ENCODE measurements at places on chromosomes 5 and 9.

DNA sequence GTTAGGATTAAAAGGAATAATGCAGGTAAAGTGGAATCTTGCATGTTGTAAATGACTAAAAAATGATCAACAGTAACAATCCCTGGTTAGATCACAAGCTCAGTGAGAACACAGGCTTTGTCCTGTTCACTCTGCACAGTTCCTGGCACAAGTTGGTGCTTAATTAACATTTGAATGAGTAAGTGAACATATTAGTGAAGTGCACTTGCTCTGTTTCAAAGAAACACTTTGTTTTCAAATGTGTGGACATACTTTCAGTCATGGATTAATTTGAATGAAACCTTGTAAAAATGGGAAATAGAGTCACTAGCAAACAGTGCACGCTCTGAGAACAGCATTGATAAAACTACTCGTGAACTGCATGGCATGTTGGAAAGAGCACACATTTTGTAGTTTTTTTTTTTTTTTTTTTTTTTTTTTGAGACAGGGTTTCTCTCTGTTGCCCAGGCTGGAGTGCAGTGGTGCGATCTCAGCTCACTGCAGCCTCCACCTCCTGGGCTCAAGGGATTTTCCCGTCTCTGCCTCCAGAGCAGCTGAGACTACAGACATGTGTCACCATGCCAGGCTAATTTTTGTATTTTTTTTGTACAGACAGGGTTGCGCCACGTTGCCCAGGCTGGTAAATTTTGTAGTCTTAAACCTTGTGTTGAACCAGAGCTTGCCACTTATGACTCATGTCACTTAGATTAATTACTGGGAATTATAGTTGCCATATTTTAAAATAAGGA is 159.9 kb downstream of the LURAP1L start:
- DNase-seq, result no peak

GRCh38 chr5:73437101-73437776 is 11.3 kb downstream of the FOXD1 start:
- no peak for DNase-seq

DNA sequence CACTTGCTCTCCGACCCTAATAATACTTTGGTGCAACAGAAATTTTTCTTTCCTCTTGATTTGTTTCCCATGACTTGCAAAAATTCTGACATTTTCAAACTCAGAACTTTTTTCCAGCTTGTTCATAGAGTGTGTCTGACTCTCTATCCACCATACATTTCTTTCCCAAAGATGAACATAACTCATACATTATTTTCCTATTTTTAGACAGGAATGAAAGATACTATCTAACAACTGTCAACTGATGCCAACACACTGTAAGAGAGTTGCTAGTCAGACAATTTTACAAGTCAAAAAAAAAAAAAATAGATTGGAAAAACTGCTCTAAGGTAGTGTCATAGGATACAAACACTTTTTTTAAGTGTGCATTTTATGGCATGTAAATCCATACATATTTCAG is 1001.0 kb upstream of the WWC1 start:
- DNase-seq, result no peak

DNA sequence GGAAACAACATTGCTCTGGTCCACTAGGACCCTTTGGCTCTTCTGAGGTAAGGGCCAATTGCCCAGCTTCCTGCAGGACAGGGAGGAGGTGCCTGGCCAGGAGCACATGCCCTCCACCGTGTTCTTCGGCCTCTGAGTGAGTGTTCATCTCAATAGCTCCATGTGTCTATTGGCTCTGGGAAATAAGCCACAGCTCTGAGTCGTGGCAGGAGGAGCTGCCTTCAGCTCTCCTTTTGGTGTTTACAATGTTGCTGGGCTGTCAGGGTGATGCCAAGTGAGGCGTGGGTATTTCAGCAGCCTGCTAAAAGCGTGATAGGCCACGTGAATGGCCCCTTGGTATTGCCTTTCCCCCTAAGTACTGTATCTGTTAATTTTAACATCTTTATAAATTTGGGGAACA is 26.6 kb downstream of the GADD45G start:
- DNase-seq, result no peak

- DNase-seq, result no peak
Observed at GRCh38 chr5:103461243-103461642, 101.3 kb downstream of the NUDT12 start.

GRCh38 chr9:107251756-107252322 is 31.2 kb upstream of the RAD23B start:
- DNase-seq, result no peak
